ENCODE measurements at places on chromosomes 1 and 21.

- DNase-seq, result no peak
These were observed 81.3 kb upstream of the C21orf91 start for GRCh38 chr21:17900281-17900989.

DNA sequence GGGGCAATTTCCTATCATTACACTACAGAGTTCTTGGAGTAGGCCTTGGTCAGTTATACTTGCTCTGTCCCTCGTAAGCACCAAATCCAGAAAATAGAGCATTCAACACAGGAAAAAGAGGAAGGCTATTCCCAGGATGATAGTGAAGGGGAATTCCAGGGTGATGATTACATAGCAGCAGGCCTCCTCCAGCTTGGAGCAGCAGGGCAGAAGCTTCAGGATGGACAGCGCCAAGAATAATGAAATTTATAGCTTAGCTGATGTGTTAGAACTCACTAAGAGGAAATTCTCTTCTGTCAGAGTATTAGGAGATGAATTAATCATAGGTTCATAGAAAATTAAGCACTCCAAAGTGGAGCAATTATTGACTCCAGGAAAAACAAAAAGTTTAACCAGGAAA is 10.8 kb upstream of the SMAP2 start:
- no peak for DNase-seq

GRCh38 chr1:100543640-100544039 is 5.7 kb downstream of the GPR88 start:
- no peak for DNase-seq

DNA sequence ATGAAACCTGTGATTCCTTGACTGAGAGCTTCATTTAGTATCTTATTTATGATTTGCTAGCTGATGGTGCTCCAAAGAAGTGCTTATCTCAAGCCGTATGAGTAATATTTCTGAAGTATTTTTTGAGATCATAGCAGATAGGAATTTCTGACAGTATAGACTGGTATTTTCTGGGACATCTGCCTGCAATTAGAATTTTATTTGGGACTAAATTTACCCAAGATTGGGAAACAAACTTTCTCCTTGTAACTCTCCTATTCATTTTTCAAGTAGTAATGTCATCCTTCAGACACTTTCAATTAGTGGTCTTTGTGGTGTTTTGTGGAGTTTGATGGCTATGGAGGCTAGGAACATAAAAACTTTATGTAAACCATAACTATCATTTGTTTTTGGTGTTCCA is 597.2 kb upstream of the ZP4 start:
- no peak for DNase-seq

DNA sequence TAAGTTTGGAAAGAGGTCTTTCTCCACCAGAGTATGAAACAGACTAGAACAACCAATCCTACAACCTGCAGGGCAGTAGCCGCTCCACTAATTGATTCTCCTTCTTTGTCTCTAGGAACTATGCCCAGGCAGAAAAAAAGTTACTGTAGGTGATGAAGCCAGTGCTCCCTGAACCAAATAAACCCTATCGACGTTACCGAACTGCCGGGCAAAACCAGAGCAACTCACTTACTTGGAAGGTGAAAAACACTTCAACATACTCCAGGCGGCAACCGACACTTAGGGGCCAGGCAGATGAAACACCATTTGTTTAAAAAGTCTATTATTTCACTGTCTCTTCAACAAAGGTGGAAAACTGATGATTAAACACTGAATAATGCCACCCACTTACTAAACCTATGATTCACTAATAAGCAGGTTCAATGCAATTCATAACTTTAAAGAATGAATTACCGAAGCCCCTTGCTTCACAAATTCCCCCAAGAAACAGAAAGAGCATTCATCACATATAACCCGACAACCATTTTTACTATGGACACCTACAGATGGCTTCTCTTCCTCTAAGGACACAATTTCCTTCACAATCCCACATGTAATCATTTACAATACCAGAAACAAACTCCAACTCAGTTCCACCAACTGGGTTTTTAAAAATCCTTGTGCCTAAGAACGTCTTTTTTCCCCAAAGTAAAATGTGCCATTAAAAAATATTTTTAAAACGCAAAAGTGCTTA is 1.6 kb downstream of the NRIP1 start:
- DNase-seq, result no peak

GRCh38 chr21:41466024-41466820 is 40.2 kb downstream of the MX1 start:
- no peak for DNase-seq

DNA sequence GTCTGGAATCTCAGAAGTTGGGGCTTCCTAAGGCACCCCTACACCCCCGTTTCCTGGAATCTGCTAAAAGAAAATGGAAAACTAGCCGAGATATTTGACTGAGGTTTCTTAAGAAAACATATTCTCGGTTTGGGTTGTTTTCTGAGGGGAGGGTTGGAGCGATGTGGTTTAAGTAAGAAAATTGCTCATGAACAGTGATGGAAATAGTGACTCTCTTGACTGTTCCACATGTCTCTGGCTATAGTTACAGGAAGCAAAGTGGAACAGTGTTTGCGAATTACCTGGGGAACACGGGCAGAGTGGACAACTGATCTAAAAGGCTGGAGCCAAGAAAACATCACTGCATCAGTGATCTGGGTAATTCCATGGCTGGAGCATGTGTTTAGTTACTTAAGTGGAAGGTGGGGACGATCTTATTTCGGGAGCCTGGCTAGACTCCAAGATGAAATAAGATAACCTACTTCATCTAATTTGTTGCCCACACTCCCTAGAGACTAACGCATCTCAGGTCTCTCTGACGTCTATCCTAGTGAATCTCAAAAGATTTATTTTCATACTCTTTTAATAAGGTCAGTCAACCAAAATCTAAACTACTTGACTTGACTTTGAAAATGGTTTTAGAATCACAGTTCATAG is 92.4 kb downstream of the KCNJ15 start:
- DNase-seq, result no peak

DNA sequence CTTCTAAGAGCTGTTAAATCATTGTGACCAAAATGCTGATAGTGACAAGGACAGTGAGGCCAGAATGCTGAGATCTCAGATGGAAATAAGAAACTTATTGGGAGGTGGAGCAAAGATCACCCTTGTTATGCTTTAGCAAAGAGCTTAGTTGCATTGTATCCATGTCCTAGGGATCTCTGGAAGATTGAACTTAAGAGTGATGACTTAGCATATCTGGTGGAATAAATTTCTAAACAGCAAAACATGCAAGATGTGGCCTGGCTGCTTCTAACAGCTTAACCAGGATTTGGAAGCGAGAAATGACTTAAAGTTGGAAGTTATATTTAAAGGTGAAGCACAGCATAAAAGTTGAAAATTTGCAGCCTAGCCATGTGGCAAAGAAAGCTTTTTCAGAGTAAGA is 7.7 kb downstream of the NTMT2 start:
- no peak for DNase-seq

DNA sequence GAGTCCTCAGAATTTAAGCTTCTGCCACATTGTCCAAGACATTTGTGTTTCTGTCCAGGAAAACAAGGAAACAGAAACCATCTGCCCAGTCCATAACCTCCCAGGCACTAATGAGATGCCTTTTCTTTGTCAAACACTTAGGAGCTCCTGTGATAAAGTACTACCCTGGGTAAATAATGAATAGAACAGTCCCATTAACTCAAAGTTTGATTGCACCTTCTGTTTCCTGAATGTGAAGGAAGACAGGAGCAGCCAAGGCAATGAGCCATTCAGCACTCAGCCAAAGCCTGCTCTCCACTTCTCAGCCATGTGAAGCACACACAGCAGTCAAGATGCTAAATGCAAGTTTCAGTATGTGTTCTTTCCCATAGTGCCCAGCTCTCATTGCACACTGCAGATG is 199.8 kb downstream of the SEC16B start:
- no peak for DNase-seq

GRCh38 chr1:106178791-106179190 is 877.7 kb upstream of the PRMT6 start:
- DNase-seq, result no peak

DNA sequence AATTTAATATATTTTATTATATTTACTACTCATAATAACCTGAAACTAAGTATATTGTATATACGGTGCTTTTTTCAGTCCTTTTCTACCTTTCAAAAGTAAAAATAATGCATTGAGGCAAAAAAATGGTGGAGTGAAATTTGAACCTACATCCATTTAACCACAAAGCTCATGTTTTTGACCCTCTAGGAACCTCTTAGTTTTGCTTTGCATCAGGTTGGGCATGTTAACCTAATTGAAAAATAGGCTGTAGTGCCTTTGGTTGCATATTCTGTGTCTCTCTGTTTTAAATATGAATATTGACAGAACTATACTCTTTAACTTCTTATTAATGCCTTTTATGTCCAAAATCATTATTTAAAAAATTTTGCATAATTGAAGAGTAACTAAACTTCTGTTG is 3.8 kb downstream of the SGIP1 start:
- no peak for DNase-seq

GRCh38 chr1:21903638-21904453 is 33.3 kb downstream of the HSPG2 start:
- no peak for DNase-seq

GRCh38 chr1:58607391-58607790 is 30.3 kb upstream of the TACSTD2 start:
- DNase-seq, result no peak

DNA sequence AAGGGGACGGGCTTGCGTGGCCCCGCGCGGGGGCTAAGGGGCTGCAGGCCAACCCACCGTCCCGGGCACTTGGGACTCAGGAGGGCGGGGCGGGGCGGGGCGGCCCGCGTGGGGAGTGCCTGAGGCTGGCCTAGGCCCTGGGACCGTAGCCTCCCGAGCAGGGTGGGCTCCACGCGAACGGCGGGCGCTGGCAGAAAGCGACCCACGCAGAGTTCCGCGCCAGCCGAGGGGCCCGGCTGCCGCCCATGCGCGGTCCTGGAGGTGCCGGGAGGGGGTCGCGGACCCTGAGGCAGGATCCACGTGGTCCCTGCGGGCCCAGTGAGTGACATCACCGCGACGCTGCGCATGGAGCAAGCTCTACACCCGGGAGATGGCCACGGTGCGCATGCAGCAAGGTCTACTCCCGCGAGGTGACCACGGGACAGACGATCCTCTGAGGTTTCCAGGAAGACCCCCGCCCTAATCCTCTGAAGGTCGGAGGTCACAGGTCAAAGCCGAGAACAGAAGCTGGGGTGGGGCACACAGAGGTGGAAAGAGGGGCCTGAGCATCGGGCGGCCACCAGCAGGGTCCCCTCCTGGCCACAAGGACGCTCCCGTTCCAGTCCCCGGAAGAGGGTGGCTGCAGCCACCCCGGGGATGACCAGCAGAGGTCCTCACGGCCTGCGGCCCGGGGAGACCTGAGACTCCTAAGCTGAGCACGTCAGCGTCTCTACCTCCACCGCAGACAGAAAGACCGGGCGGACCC is 13.5 kb upstream of the SLC19A1 start:
- peak; percentile 73 for DNase-seq

- DNase-seq, result no peak
These were observed 83.4 kb downstream of the KCND3 start for GRCh38 chr1:111906111-111906510.

DNA sequence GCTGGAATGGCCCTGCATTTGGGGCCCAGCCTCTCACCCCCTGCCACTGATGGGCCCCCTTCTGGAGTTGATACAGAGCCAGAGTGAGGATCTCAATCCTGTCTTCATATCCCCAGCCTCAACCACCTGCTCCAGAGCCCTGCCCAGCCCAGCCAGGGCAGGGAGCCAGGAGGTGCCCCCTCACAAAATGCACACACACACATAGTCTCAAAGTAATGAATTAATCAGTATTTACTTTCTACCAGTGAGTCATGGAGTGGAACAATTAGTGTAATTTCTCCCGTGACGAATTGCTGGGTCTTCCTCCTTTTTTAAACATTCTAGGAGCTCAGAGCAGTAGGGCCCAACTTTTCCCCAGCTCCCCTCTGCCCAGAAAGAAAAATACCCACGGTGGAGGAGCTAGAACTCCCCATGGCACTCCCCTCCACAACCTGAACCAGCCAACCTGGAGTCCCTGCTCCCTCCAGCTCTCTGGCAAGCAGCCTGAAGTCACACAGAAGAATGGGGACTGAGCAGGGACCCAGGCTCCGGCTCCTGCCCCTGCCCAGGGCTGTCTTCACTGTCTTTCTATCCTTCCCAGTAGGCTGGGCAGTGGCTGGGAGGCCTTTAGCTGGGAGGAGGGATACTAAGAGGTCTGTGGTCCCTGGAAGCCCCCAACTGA is 29.3 kb downstream of the SDC3 start:
- DNase-seq, result no peak

GRCh38 chr1:25564777-25565574 is 21.6 kb downstream of the LDLRAP1 start:
- DNase-seq, result no peak

GRCh38 chr1:246532519-246532918 is 25.4 kb upstream of the SMYD3 start:
- no peak for DNase-seq

DNA sequence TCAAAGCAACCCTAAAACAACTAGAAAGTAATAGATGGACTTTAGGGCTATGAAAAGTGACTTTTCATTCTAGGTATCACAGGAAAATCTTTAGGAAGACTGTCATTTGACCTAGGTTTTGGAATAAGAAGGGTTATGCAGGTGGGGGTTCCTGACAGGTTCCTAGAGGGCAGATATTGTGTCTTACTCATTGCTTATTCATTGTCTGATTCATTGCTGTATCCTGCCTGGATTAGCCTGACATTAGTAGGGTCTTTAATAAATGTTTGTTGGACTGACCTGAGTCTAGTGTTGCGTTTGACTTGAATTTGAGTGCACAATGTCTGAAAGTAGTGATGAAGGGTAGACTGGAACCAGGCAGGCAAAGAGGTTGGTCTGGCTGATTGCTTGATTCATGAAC is 6.0 kb downstream of the FNBP1L start:
- no peak for DNase-seq

DNA sequence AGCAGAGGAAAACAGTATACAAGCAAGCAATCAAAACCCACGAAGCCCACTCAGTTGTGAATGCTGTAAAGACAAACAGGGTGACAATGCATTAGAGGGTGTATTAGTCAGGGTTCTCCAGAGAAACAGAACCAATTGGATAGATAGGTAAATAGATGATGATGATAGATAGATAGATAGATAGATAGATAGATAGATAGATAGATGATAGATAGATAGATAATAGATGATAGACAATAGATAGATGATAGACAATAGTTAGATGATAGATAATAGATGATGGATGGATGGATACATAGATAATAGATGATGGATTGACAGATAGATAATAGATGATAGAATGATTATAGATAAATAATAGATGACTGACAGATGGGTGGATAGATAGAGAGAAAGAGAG is 48.3 kb downstream of the LRRC38 start:
- no peak for DNase-seq

DNA sequence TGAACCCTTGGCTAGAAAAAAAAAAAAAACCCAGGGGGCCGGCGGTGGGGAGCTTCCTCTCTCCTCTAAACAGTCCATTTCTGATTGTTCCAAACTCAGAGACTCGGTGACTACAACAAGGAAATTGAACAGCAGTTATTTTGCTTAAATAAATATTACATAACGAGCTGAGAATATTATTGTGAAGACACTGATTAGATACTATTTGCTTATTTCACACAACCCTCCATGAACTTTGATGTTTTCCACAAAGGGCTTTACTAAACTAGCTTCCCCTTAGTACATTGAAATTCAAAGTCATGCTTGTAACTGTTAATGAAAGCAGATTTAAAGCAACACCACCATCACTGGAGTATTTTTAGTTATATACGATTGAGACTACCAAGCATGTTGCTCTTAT is at the start of gene CFHR5:
TSS of gene CFHR5 (plus strand) at position 279 of the 400 bp plus-strand sequence. CDS start at position 388, 109 bp downstream.
- no peak for DNase-seq

- peak; percentile 53 for DNase-seq
These were observed 391 bp upstream of the KIAA1614 start for GRCh38 chr1:180912211-180912800.

Data from natural killer cell treated with Interleukin-12 subunit alpha and Interleukin-12 subunit beta and Interleukin-15 and Interleukin-18, amount 100 ng/mL, for 72 hours (primary cell).